ENCODE measurements at places on chromosomes 2 and 18.

- DNase-seq = peak; percentile 41
Measured at GRCh38 chr2:25491966-25492532, 150.3 kb upstream of the DNMT3A start.

- DNase-seq = no peak
Measured at GRCh38 chr2:39849982-39850526, 71.0 kb upstream of the THUMPD2 start.

- peak; percentile 60 for DNase-seq
Measured at GRCh38 chr2:10884574-10884975, 27.2 kb upstream of the KCNF1 start.

DNA sequence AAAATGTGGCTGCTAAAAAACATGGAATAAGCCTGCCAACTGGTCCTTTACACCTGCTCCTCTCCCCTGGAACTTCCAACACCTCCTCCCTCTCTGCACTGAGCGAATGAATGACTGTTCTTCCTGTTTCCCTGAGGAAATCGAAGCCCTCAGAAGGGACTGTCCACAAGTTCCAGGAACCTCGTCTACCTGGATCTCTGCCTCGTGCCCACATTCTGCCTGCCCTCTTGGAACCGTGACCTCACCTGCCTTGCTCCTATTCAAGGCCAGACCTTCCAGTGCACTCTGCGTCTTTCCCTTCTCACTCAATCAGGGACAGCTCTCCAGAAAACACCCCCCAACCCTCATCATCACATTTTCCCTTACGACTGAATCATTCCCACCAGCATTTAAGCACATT lies 4.4 kb upstream of the CAB39 start:
- DNase-seq = no peak

- no peak for DNase-seq
Measured at GRCh38 chr2:233476063-233476410, 90.5 kb downstream of the USP40 start.

DNA sequence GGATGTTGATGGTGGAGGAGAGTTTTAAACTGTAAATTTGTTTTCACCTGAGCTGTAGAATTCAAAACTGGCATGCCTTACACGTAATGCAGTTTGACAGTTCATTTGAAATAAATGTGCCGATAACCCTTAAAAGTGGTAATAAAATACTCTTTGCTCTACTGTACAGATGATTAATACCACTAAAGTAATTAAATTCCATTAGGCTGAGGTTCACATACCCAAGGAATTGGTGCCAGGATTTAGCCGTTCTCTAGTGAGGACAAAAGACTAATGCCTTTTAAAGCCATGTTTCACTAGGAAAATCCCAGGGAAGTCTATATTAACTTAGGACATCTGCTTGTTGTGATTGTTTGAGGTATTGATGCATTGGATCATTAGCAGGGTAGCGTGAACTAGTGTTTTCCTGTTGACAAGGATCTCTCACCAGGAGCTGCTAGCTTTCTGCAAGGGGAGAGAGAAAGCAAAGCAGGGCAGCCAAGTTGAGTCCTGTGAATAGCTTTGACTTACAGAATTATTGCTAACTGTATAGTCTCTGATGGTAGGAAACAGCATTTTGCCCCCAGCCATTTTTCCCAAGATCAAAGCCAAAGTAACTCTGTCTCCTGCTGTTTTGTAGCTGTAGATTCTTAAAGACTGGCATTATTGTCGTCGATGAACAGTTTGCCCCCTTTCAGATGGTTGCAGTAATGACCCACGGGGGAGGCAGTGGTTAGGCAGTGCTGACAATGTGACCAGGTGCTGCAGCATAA lies 280.9 kb upstream of the FANCL start:
- DNase-seq = peak; percentile 67

GRCh38 chr2:118834901-118835745 lies 12.3 kb downstream of the EN1 start:
- no peak for DNase-seq

DNA sequence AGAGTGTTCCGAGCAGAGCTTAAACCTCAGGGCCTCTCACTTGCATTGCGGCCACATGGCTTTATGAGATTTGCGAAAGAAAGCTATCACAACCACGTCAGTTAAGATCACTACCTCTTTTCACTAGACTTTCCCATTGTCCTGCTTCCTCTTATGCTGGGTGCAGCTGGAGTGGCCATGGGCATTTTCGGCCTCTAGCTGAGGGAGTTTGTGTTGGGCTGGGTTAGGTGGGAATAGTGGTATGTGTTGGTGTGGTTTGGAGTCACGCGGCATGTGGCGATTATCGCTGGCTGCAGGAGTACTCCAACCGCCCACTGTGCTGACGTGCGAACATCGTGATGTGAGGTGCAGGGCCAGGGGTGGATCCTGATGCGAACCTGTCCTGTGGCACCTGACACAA lies 27.1 kb downstream of the RALB start:
- no peak for DNase-seq

GRCh38 chr2:217919781-217920351 lies 82.9 kb downstream of the TNS1 start:
- no peak for DNase-seq

GRCh38 chr2:196441527-196441926 lies 198.0 kb upstream of the CCDC150 start:
- DNase-seq = no peak

DNA sequence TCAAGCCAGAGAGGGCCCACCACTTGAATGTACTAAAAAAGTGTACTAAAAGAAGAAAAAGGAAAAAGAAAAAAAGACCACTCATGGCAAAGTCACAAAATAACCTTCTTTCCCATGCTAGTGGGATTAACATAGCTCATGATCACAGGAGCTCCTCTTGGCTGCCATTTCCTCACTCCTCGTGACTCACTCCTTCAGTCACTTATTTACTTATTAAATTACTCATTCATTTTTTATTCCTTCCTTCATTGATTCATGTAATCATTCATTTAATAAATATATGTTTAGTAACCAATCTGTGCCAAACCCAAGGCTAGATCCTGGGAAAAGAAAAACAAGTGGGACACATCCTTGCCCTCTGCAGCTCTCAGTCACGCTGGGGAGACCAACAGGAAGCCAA lies 300.5 kb downstream of the INSIG2 start:
- no peak for DNase-seq

GRCh38 chr2:231189171-231189530 lies 9.3 kb upstream of the ARMC9 start:
- DNase-seq = no peak

- DNase-seq = no peak
Measured at GRCh38 chr2:199903111-199903510, 8.0 kb upstream of the C2orf69 start.

- no peak for DNase-seq
Measured at GRCh38 chr2:232538671-232539070, 821 bp upstream of the CHRNG start.

- no peak for DNase-seq
Measured at GRCh38 chr2:111930875-111931274, 32.5 kb downstream of the MERTK start.

DNA sequence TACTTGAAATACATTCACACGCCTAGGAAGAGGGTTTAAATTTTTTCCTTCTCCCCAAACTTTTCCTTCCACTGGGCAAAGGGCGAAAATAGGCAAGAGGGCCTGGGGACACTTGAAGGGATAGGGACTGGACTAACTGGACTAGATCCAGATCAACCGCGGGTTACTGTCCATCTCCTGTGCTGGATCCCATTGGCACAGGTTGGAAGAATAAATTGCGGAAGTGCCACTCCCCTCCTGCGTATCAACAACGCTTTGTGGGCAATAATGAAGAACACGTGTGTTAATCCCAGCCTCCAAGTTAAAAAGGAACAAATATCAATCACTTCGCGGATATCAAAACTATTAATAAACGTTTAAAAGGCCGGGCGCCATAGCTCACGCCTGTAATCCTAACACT lies 1.7 kb upstream of the FZD5 start:
- DNase-seq = no peak

DNA sequence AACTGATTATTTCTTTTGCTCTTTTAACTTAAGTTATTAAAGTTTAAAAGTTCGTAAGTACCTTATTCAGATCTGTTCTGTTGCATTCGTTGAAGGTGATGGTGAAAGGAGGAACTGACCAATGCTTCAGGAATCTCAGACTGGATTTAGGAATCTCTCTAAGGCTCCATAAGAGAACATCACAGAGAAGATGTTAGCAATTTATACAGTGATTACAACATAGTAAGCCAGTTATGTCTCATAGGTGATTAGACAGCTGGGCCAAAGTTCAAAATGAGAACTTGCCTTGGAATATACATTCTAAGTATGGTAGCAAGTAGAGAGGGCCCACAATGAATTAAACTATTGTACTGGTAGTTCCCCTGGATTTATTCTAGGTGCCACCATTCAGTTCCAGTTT lies 3.2 kb downstream of the MARS2 start:
- DNase-seq = no peak

DNA sequence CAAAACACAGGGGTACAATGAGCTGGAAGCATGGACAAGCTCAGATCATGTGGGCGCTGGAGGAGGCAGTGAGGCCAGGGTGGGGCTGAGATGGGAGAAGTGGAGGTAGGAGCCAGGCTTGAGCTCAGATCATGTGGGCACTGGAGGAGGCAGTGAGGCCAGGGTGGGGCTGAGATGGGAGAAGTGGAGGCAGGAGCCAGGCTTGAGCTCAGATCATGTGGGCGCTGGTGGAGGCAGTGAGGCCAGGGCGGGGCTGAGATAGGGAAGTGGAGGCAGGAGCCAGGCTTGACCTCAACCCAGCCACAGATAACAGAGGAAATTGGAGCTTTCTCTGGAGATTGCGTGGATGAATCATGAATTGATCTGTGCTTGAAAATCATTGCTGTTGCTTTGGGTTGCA lies 48.3 kb upstream of the TMEM18 start:
- DNase-seq = peak; percentile 24

DNA sequence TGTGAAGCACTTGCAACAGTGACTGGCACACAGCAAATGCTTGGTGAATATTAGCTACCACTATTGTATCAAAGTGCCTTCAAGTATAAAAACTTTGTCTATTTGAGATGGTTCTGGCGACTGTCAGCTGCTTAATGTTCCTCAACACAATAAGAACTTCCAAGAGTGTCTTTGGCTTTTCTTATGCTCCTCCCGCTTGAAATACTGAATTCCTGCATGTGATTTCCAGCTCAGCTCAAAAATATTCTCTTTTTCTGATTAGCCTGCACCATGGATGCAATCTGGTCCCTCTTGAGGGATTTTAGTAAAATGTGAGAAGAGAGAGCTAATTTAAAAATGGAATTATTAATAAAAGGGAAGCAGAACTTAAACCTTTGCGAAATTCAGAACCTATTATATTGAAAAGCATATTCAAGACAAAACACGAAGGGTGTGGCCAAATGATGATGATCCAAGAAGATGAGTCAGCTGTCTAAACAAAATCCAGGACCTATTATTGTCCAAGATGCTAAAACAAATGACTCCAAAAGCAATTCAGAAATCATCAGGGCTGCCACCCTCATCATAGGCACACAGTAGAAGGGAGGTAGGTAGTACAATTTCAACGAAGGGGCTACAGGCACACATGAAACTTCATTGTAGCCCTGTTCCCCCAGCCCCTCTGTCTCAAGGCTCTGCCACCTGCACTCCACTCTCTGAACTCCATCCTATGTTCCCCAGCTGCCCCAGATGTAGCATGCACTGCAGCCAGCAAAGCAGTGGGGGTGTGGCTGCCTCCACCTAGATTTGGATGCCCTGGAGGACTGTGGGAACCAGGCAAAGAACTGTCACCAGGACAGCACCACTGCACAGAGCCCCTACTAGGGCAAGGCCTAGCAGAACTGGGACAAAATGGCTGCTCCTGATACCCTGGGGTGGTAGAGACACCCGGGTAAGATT lies 190.1 kb downstream of the ZNF385B start:
- no peak for DNase-seq

- DNase-seq = no peak
Measured at GRCh38 chr2:218001629-218002028, 1.2 kb downstream of the TNS1 start.

GRCh38 chr18:76992226-76993084 lies 140.1 kb downstream of the MBP start:
- DNase-seq = no peak

GRCh38 chr18:12398625-12399024 lies 9.1 kb upstream of the PRELID3A start:
- no peak for DNase-seq

DNA sequence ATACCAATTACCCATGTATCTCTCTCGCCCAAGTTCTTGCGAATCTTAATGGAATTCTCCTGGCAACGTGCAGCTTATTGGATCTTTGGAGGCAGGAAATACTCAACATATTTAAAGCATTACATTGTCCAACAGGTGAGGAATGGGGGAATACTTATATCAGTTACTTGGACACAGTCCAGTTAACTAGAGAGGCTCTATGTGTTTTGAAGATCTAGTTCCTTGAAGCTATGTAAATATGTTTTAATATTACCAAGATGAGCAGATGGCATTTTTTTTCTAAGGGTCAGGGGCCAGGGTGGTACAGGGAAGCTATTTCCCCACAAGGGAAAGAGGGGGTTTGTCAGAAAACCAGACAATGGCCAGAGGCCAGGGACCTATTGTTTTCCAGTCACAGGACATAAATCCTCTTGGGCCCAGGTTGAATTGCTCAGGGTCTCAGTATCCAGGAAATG lies 26.8 kb upstream of the MC5R start:
- DNase-seq = no peak

DNA sequence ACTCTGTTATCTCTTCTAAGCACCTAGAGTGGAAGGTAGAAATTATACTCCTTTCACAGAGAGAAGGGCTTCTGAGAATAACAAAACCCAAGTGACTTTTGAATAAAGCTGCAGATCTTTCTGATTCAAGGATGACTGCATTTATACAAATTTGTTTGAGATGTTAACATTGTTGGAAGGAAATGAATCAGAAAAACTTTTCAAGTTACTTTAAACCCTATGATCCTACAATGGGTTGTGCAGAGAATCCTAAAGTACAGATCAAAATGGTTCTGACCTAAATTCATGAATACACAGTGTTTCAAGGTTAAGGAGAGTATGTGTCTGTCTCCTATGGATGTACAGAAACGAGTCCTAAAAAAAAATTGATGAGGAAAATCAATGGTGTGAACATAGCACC lies 1.8 kb downstream of the RFTN2 start:
- no peak for DNase-seq

- DNase-seq = no peak
Measured at GRCh38 chr2:53896864-53897263, 37.1 kb upstream of the GPR75 start.

DNA sequence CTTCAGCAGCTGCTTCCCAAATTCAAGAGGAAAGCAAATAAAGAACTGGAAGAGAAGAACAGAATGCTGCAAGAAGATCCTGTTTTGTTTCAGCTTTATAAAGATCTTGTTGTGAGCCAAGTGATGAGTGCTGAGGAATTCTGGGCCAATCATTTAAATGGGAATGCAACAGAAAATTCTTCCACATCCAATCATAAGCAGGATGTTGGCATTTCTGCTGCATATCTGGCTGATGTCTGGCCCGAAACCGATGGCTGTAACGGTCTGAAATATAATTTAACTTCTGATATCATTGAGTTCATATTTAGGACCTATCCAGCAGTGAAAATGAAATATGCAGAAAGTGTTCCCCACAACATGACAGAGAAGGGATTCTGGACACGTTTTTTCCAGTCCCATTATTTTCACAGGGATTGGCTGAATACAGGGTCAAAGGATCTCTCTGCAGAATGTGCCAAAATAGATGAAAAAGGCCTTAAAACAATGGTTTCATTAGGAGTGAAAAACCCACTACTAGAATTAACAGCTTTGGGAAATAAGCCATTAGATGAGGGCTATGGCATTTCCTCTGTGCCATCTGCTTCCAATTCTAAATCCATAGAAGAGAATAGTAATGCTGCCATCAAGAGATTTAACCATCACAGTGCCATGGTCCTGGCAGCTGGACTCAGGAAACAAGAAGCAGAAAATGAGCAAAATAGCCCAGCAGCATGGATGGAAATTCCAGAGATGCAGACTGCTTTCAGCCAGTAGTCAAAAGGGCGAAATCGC lies 175.6 kb downstream of the MC4R start:
- no peak for DNase-seq

GRCh38 chr2:65300134-65300760 lies 72.6 kb downstream of the ACTR2 start:
- DNase-seq = no peak

Data from NCI-H345 (cell line).